ENCODE measurements at places on chromosomes 16 and 17.

DNA sequence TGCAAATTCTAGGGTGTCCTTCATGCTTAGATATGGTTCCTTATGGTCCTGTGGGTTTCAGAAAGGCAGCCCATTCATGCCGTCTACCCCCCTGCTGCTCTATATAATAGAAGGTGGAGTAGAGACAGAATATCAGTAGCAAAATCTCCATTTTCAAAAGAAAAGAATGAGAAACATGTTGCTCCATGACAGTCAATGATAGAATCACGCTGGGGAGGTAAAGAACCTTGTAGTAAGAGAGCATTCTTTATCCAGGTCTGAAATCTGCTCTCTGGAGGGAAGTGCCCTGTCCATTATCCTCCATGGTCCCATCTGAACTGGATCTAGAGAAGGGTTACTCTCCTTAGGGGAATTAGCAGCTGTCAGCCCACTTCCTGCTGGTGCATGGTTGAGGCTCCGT, 272.8 kb downstream of the WWOX start:
- no peak for DNase-seq

DNA sequence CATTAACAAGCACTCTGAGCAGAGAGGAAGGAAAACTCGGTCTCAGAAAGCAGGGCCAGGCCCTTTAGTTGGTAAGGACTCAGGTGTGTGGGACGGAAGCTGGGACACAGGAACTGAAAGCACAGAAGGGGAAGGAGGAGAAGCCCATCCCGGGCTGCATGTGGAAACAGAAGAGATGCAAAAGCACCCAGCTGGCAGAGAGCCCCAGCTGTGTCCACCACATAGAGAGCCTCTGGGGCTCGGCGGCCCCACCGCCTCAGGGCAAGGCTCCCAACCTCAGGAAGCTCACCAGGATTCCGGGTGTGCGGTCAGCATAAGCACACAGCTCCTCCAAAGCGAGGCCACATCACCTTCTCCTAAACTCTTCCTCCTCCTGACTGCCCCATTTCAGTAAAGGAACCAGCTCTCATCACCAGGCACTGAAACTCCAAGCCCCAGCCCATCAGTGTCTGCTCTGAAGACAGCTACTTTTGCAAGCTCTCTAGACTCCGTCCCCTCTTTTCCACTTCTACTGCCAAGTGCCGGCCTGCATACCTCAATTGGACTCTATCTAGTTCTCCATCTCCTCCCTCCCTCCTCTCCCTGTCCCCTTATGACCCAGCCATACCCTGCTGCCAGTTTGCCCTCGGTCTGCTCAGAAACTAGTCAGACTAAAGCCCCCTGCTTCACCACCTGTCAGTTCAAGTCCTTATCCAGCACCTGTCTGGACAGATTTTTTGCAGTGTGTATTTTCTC, 6.0 kb downstream of the ST3GAL2 start:
- no peak for DNase-seq

DNA sequence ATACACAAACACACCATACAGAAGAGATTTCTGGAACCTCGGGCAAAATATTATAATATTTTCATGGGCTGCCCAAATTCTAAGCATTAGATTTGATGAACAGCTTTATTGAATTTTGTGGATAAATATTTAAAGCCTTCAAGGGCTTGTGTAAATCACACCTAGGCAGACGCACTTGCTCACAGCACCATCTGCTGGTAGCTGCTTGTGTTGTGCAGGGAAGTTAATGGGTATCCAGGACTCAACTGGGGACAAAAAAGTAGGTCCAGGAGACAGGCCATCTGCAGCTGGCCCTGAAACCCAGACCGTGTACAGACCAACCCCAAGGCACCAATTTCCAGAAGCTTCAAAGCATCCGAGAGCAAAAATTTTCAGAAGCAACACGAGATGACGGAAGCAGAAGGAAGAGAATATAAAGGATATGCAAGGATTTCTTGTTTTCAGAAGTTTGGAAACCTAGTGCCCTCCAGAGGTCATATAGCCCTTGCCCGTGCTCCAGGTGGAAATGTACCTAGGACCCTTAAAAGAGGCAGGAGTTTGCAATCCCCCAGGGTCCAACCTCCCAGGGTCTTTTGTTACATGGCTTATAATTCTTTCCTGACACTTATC, 140.0 kb downstream of the CHD9NB start:
- DNase-seq = peak; percentile 1

GRCh38 chr16:77991701-77992100, 30.6 kb upstream of the CLEC3A start:
- DNase-seq = no peak

DNA sequence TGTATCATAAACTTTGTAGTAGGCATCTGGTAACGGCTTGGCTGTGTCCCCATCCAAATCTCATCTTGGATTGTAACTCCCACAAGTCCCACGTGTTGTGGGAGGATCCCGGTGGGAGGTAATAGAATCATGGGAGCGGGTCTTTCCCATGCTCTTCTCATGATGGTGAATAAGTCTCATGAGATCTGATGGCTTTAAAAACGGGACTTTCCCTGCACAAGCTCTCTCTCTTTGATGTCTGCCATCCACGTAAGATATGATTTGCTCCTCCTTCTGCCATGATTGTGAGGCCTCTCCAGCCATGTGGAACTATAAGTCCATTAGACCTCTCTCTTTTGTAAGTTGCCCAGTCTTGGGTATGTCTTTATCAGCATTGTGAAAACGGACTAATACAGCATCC, 248.7 kb downstream of the SNX29 start:
- no peak for DNase-seq

- no peak for DNase-seq
These were observed 324.1 kb downstream of the HAPSTR1 start for GRCh38 chr16:9415545-9415944.

DNA sequence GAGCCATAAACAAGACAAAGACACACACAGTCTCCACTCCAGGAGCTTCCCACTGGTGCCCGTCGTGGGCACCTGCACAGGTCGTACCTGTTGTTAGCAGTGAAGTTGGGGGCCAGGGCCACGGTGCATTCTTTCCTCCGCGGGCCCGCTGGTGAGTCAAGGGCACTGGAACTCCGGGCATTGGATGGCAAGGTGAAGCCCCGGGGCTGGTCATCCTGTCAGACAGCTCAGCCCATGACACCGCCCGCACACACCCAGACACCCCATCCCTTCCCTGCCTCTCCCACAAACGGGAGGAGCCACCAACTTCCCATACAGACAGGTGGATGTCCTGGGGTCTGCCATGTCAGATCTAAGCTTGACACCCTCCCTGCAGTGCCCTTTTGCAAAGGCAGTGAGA, 16.1 kb downstream of the CEP131 start:
- DNase-seq = no peak

- no peak for DNase-seq
These were observed 17.3 kb downstream of the SOCS3 start for GRCh38 chr17:78342449-78343186.

- peak; percentile 27 for DNase-seq
These were observed 64.0 kb downstream of the MYO18A start for GRCh38 chr17:29115961-29116803.

Data from activated CD4-positive, alpha-beta T cell treated with anti-CD3 and anti-CD28 coated beads, Interleukin-2, amount 50 U/mL, for 1 hour (primary cell).